NCI-H1105 (cell line): ENCODE measurements at places on chromosomes 13 and 19.
A peak's percentile ranks its signal among the peaks of the same experiment; 100 is the strongest.

DNA sequence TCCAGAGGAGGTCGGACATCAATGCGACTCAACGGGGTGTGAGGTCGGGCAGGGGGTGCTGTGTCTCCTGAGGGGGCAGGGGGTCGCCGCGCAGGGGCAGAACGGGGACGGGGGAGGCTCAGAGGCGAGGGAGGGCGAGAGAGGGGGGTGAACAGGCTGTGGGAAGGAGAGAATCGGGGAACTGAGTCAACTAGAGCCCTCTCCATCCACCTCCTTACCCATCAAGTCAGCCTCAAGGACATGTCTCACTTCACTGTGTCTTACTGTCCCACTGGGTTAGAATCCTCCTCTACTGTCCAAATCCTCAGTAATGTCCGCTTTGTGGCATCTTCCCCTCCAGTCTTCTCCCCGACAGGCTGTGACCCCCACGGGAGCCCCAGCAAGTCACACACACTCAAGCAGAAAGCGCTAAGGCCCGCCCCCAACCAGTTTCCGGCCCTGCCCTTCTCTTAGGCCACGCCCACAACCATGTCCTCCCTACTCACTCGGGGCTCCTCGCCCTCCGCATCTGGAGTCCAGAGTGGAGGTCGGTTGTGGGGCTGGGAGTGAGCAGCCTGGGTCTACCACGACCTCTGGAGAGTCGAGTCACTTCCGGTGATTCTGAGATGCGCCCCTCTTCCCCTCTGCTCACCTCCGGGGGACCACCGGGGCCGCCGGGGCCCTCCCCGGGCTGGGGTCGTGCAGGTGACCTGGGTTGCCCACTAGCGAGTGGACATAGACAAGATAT, 9.3 kb downstream of the PLEKHA4 start:
- no peak for DNase-seq

- no peak for DNase-seq
Observed at GRCh38 chr19:1451916-1452801, 2.2 kb downstream of the APC2 start.

DNA sequence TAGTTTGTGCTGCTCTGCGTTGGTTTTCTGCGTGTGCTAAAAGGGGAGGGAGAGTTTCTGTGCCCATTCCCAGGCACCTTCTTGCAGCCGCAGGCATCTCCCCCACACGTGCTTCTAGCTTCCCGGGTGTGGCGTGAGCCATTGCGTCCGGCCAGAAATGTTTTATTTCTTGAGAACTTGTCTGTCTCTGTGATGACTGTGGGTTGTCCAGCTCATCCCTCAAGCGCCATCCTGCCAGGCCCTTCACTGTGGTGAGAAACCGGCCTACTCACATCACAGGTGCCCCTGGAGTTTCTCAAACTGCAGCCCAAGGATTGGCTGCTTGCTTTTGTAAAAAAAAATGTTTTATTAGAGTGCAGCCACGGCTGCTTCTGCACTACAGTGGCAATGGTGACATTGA, 24.2 kb downstream of the EPN1 start:
- no peak for DNase-seq

GRCh38 chr19:11461453-11461852, 19.4 kb downstream of the ELAVL3 start:
- DNase-seq, result no peak

GRCh38 chr13:51727634-51728274, 76.2 kb downstream of the DHRS12 start:
- no peak for DNase-seq

GRCh38 chr13:76383676-76384461, 502.3 kb downstream of the KCTD12 start:
- DNase-seq, result no peak

GRCh38 chr19:461721-462551, 1.1 kb upstream of the SHC2 start:
- DNase-seq, result peak; percentile 70

DNA sequence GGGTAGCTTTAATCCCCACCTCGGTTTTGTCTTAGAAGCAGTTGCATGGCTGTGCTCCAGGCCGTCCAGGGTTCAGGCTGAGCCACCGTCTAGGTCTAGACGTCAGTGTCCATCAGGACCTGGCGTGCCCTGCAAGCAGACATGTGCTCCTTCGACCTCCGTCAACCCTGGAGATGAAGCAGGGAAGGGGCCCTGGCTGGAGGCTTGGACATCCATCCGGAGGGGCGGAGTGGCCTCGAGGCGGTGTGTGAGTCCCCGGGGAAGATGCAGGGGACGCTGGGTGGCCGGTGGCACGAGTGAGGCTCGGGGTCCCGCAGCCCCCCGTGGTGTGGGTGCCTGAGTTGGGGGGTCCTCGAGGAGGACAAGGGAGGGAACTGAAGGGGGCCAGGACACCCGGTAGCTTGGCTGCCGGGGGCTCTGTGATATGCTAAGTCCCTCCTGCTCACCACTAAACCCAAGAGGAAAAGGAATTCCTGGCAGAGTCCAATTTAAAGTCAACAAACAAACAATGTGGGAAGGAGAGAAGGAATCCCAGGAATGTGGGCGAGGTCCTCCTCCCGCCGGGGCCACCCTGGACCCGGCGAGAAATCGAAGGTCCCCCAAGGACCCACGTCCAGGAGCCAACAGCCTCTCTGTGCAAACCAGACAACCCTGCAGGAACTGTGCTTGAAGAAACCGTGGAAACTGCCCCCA, 14.9 kb upstream of the PTBP1 start:
- no peak for DNase-seq

- DNase-seq, result no peak
Observed at GRCh38 chr13:37456506-37456905, 142.1 kb downstream of the POSTN start.

GRCh38 chr19:23343434-23344010, 51.7 kb downstream of the ZNF91 start:
- no peak for DNase-seq

GRCh38 chr13:111130116-111130508, 15.0 kb downstream of the ARHGEF7 start:
- DNase-seq, result no peak

- DNase-seq, result no peak
Observed at GRCh38 chr13:73201626-73202025, 142.8 kb downstream of the KLF5 start.

GRCh38 chr19:53772943-53773342, 51.2 kb downstream of the NLRP12 start:
- DNase-seq, result peak; percentile 22

DNA sequence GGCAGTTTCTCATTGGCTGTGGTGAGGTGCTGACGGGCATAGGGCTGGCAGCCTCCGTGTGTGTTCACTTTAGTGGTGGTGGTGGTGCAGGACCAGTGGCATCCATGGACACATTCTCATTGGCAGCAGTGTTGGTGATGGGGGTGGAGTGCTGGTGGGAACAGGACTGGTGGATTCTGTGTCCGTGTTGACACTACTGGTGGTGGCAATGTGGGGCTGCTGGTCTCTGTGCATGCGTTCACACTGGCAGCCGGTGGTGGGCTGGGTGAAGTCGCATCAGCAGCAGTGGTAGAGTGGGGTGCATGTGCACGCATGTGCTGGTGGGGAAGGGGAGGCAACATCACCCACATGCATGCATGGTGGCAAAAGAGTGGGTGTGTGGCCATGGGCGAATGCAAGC, 1471.4 kb upstream of the PCDH20 start:
- no peak for DNase-seq

- DNase-seq, result no peak
Observed at GRCh38 chr19:5645409-5645808, 22.5 kb downstream of the SAFB start.

- DNase-seq, result no peak
Observed at GRCh38 chr13:35716729-35717128, 240.2 kb upstream of the MAB21L1 start.

DNA sequence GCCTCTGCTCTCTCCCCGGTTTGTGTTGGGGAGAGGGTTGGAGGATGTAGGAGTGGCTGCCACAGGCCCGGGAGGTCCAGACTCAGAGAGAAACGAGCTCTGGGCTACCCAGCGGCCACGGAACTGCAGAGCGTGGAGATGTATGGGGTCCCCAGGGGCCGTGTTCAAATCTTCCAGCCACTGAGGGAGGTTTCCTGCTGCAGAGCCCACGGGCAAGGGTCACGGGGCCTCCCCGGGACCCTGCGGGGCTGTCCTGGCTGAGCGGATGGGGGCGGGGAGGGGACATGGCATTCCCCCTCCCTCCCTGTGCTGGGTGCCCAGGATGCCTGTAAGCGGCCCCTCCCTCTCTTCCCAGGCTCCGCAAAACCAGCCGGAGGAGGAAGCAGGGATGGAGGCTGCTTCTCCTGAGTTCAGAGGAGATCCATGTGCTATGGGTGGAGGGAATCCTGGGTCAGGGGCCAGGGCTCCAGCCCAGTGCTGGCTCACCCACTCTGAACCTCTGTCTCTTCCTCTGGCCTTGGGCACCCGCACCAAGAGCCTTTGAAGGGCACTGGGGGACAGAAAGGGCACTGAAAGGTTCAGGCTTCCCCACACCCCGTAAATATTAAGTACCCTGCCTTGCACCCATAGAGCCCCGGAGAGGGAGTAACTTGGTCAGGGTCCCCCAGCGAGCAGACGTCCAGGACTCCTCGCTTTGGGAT, 22.6 kb downstream of the SMIM24 start:
- DNase-seq, result no peak

- DNase-seq, result no peak
Observed at GRCh38 chr13:111907341-111907880, 159.5 kb upstream of the SOX1 start.

DNA sequence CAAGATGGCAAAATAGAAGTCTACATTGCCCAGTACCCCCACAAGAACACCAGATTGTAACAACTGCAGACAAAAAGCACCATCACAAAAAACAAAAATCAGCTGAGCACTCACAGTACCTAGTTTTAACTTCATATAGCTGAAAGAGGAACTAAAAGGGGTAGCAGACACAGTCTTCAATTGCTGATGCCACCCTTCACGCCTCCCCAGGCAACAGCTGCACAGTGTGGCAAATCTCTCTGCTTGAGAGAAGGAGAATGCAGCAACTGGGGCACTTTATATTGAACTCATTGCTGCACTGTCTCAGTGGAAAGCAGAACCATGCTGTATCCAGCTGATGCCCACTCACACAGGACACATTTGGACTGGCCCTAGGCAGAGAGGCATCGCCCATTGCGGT, 2714.5 kb upstream of the PCDH20 start:
- no peak for DNase-seq

DNA sequence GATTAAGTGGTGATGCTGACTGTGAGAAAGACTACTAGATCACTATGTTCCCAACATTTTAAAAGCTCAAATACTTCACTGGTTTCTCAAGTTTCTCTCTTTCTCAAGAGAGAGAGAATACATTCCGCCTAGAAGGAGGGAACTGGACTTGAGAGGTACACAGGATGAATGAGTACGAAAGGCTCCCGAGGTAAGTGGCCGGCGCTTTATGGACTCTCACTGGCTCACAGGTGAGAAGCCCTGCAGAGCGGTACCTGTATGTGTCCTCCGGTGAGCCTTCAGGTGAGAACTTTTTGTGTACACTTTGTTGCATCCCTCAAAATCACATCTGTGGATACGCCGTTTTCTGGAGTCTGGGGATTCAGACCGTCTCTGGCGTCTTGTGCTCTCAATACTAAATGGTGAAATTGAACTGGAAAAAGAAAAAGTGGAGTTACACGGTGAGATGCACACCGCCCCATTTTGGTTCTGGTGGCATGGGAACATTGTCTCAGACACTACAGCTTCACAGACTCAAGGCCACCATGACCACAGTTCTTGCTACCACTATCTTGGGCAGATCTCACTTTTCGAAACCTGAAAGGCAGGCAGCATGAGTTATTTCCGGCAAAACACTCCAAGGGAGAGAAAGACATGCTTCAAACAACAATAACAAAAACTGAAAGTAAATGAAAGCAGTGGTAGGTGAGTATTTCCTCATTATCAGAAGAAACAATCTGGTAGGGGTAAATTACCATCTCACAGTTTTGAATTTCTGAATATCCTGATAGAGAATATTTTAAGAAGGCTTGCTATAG, 418.9 kb downstream of the KLF12 start:
- no peak for DNase-seq

- DNase-seq, result no peak
Observed at GRCh38 chr19:14505488-14506239, 9.7 kb upstream of the GIPC1 start.

DNA sequence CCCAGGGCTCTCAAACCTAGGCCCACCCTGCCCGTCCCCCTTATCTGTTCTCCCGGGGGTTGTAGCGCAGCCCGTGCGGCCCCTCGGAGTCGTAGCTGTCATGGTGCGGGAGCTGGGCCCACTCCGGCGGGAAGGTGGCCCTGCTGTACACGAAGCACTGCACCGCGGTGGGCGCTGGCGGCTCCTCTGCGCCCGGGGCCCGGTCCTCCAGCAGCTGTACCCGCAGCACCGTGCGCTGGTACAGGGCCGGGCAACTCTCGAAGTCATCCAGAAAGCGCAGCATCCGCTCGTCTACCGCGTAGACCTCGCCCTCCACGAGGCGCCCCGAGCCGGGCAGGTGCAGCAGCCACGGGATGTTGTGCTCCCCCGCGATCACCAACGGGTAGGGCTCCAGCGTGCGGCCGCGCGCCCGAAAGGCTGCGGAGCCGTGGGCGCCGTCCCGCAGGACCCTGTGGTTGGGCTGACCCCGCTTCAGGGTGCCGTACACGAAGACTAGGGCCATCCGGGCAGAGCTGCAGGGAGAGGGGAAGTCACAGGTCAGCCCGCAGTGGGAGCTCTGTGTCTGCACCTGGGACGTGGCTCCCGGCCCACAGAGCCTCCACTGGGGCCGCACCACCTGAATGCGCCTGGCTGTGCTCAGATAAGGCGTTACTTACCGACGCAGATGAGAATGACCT, 56.4 kb downstream of the GGACT start:
- DNase-seq, result no peak

DNA sequence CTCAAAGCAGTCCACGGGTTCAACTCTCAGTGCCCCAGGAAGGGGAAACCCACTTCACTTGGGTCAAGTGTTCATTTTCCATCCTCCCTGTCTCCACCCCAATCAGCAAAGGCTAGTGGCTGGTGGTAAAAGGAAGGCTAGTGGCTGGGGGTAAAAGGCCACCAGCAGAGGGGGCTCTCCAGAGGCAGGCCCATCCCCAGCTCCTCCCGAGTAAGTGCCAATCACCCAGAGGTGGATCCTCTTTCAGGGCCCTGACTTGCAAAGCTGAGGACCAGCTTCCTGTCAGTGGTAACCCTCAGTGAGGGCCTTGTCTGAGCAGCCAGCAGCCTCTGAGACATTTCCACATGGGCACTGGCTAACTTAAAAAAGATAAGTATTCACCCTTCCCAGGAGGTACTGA, 22.0 kb upstream of the TPT1 start:
- no peak for DNase-seq

GRCh38 chr13:79530270-79530669, 49.3 kb downstream of the NDFIP2 start:
- no peak for DNase-seq

- no peak for DNase-seq
Observed at GRCh38 chr19:45600340-45600885, 1.6 kb downstream of the GPR4 start.

DNA sequence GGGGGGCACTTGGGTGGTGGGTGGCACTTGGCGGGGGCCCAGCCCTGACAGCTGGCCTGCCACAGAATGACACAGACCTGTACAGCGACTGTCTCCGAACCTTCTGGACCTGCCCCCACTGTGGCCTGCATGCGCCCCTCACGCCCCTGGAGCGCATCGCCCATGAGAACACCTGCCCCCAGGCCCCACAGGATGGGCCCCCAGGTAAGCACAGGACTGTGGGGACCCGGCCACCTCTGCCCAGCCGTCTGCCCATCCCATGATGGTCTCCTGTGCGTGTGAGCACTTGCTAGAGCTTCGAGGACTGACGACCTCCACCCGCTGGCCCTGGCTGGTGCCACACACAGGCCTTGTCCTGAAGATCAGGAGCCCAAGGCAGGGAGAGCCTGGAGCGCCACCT, 32.0 kb downstream of the DHX34 start:
- no peak for DNase-seq
